Fibroblast of lung (primary cell): ENCODE measurements at places on chromosomes 12 and 14.

- peak; percentile 100 for DNase-seq
Measured at GRCh38 chr14:91149462-91149861, 35.6 kb downstream of the DGLUCY start.

GRCh38 chr12:11734580-11735180 lies 85.2 kb downstream of the ETV6 start:
- no peak for DNase-seq

DNA sequence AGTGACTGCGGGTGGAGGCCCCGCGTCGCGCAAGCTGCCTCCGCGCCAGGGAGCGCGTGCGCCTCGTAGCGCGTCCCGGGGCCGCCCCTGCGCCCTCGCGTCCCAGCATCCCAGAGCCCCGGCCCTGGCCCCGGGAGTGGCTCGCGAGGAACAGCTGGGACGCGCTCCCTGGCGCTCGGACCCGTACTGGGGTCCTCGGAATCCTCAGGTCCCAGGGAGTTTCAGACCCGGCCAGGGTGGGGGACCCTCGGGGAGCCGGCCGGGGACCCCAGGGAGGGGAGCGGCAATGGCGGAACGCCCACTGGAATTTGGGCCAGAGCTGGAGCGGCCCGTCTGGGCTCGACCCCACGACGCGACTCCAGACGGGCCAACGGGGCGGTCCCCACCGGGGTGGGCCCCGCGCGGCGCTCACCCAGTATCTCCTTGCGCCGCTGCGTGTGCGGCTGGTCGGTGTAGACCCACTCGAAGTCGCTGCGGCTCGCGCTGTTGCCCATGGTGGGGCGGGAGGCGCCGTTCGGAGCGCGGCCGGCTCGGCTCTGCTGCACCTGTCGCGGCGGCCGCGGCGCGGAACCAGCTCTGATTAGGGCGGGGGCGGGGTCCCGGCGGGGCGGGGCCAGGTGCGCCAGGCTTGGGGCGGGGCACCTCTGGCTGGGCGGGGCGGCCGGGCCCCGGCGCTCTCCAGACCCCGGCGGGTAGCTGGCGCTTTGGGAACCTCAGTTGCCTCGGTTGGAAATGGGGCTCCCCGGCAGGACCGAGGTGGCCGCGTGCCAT lies at the start of gene DEGS2:
Gene DEGS2 (minus strand): TSS at position 552 of the 771 bp plus-strand sequence. CDS start 58 bp downstream, at position 494.
- DNase-seq, result no peak

- no peak for DNase-seq
Measured at GRCh38 chr14:103694572-103695026, 20.7 kb downstream of the XRCC3 start.

DNA sequence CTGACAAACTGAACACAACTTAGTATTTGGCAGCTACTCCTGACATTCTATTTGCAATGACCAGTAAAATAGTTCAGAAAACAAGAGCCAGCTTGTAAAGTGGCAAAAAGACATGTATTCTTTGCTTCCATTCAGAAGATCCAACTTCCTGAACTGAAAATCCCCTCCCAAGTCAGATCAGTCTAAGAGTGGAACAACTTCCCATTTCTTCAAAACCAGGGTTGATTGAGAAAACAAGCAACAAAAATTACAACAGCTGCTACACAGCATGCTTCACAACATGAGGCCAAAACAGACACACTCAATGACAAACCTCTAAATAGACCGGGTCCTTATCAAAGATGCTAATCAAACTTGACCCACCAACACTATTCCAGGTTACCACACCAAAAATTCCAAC lies 40.3 kb downstream of the CIT start:
- no peak for DNase-seq

DNA sequence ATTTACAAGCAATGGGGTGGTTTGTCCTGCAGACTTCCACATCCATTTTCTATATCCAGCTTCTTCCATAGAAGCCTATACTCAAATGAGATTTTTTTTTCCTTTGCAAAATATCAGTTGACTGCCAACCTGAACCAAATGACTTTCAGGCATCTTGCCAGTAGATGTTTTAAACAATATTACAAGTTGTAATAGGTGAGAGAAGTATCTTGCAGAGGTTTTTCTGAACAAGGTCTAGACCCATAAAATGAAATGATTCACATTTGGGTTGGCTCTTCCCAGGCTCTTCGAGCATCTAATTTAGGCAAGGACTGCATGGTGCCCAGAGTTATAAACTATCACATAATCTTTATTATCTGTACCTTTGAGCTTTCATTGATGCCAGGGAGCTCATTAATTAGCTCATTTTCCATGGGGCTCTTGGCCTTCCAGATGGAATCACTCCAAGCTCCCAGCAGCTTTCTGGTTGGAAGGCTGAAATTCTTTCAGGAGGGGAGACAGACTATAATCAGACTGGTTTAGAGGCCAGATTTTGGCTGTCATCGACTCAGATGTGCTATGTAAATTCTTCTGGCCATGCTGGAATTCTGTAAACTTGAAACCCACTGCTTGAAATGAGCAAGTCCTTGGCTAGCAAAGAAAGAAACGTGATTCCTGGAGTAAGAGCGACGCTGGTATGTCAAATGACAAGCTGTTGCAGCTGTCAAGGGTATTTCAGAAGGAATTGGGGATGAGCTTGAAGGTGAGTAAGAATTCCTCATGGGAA lies 32.2 kb upstream of the DICER1 start:
- DNase-seq, result no peak

DNA sequence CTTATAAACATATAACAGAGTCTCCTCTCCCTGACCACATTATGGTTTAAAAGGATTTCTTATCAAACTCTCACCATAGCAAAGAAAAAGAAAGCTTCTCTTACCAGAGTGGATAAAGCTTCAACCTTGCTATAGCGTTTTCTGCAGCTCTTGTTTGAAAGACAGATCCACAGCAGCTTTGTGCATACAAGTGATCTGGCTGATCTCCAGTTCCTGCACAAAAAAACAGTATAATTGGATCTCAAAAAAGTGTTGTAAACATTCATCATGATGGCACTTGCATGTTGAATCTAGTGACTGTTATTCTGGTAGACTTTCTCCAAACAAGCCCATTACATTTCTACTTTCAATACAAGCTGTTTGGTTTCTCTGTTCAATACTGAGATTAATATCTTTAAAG lies 178.9 kb upstream of the MGAT4C start:
- DNase-seq, result no peak

GRCh38 chr12:18461758-18462157 lies 200.4 kb downstream of the PIK3C2G start:
- DNase-seq, result peak; percentile 22

DNA sequence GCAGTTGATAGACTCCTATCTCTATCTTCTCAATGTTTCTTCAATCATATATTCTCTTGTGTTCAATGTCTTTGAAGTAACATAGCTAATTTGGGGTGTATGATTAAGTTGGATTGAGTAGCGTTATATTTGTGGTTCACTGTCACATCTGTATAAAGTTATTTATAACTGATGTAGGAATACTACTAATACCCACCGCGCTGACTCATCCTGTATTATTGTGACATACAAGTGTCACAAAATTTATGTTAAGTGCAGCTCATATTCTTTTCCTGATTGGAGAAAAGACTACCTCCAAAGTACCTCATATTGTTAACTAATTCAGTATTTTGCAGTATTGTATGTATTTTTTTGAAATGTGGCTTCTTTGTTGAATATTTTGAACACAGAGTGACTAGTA lies 940.8 kb downstream of the SLC6A15 start:
- DNase-seq, result no peak

- no peak for DNase-seq
Measured at GRCh38 chr12:38142974-38143373, 173.6 kb upstream of the ALG10B start.

- no peak for DNase-seq
Measured at GRCh38 chr14:70643967-70644366, 2.3 kb downstream of the TTC9 start.

DNA sequence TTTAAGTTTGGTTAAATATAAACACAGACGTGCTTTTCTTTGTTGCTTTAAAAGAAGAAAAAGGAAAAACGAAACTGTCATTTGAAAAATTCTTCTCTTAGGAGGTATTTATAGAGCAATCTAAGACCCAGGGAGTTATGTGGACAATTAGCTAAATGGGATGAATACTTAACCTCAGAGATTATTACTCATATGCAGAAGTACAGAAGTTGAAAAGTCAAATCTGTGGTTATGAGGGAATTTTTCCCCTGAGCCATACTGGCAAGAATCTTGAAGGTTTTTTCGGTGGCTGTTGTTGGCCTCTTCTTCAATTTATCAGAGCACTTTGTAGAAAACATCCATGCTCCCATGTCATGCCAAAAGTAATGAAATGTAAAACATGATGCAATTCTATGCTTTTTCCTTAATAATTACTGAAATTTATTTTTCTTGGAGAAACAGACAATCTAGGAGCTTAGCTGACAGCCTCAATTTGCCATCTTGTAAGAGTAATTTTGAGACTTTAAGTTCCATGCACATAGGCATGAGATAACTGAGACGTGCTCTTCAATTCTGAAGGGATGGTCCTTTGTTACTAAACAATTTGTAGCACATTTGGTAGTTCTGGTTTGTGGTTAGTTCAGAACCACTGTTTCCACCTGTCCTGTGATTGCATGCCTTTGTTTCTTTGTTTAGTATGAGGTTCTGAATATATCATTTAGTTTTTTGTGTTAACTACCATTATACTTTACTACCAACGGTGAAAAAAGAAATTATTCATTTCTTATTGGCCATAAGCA lies 126.6 kb downstream of the BCAT1 start:
- DNase-seq, result peak; percentile 94

GRCh38 chr14:26606729-26607312 lies 9.0 kb upstream of the NOVA1 start:
- peak; percentile 32 for DNase-seq

- peak; percentile 37 for DNase-seq
Measured at GRCh38 chr12:78035901-78036606, 205.4 kb downstream of the NAV3 start.

DNA sequence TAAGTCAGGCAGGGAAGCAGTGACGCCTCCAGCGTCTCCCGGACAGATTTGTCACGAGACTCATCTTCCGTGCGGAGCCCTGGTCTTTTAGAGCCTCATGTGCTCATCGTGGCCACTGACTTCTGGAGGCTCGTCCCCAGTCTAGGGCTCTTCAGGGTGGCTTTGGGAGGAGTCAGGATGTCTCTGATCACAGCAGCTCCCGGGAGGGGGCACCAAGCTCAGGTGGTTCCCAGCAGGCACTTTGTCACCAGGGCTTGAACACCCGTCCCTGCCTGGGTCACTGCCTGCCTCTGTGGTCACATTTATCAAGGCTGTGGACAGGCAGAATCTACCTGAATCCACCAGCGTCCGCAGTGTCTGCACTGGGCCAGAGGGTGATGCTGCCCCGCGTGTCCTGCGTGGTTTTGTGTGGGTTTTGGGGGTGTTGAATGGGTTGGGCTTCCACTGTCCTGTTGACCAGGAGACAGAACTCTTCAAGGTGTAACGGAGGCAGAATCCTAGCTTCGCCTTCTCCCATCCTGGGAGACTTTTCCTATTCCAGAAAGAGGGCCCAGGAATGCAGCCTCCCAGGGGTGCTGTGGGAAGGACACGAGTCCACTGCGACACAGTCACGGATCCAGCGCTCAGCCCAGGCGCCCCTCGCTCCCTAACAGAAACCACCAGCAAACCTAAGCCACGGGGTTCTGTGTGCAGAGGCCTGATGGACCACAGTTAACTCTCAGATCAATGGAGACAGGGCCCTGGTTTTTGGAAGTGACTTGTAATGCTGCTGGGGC lies 132.3 kb downstream of the ADGRD1 start:
- DNase-seq, result no peak

- peak; percentile 28 for DNase-seq
Measured at GRCh38 chr12:105803292-105803691, 335.5 kb downstream of the NUAK1 start.

DNA sequence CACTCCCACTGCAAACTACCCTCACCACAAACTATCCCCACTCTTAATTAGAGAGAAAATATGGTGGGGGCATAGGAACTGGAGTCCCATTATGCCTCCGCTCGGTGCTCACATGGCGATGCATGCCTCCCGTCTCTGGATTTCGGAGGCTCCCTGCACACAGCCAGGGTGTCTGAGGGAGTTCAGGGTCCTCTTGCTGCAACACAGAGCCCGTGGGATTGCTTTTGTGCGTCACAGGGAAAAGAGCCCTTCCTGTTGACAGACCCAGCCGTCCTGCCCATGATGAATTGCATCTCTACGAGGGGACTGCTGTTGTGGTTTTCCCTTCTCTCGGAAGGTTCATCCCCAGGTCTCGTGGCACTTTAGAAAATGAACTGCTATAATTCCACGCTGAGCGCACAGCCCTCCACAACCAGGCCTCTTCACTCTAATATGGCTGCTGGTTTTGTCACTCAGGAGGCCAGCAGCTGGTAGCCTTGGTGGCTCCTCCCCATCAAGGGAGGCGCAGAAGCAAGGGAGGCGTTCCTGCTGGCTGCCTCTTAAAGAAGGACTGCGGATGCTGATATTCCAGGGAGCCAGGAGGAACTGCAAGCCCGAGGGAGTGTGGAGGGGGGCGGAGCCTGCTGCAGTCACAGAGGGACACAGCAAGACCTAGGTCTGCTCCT lies 158.0 kb downstream of the KCNA5 start:
- peak; percentile 76 for DNase-seq

DNA sequence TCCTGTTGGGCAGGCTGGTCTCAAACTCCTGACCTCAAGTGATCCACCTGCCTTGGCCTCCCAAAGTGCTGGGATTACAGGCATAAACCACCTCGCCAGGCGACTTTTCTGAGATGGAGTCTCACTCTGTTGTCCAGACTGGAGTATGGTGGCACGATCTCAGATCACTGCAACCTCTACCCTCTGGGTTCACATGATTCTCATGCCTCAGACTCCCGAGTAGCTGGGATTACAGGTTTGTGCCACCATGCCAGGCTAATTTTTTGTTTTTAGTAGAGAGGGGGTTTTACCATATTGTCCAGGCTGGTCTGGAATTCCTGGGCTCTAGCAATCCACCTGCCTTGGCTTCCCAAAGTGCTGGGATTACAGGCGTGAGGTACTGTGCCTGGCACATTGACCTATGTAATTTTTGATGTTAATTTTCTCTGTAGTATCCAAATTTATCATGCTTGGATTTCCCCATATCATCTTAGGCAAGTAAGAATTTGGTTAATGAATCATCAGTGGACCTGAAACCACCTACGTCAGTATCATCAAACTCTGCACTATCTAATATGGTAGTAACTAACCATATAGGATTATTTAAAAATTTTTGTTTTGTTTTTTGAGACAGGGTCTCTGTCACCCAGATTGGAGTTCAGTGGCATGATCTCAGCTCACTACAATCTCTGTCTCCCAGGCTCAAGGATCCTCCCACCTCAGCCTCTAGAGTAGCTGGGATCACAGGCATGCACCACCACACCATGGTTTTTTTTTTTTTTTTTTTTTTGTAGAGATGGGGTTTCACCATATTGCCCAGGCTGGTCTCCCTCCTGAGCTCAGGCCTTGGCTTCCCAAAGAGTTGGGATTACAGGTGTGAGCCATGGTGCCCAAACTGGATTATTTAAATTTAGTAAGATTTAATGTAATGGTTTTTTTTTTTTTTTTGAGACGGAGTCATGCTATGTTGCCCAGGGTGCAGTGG lies 11.9 kb upstream of the ATP5F1B start:
- DNase-seq, result no peak
